ENCODE measurements at places on chromosomes 3 and 15. TPM values are rescaled to one million over a fixed set of nuclear protein-coding genes. Genes with fewer than 3 reads are reported as not detected.

DNA sequence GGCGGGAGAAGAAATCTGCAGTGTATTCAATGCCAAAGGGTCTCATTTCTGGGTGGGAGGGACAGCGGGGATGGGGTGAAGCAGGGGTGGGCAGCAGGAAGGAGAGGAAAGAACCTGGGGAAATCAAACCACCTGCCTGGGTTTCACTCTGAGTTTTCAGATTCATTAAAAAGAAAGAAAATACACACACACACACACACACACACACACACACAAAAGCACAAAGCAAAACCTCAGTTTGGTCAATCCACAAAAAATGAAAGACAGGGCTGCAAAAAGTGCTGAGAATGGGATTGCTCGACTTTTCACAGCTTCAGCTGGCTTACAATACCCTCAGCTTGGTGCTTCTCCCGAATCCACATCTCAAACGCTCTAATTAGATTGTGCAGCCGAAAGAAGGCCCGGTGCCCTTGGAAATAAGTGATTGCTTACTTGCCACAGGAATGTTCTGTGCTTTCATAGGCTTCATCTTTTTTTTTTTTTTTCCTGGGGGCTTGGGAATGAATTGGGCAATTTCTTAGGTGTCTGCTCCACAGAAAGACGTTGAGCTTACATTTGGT, 370.5 kb downstream of the RORA start:
- no peak for DNase-seq

- DNase-seq: no peak
Observed at GRCh38 chr3:179603831-179604230, 607 bp downstream of the MRPL47 start.

FBXW12 gene
- total RNA-seq: not detected

PPARG gene
- total RNA-seq: 76.2 TPM

GRCh38 chr3:172550347-172550943, 27.2 kb upstream of the TNFSF10 start:
- DNase-seq: peak; percentile 91

- DNase-seq: no peak
Observed at GRCh38 chr15:74185710-74186348, 12.3 kb downstream of the ISLR start.

- DNase-seq: no peak
Observed at GRCh38 chr3:142366434-142366833, 81.4 kb downstream of the XRN1 start.

GNB4 gene
- total RNA-seq: 47.8 TPM

UBE3A gene
- total RNA-seq: 51.7 TPM

- DNase-seq: no peak
Observed at GRCh38 chr3:34020726-34021680, 222.6 kb downstream of the PDCD6IP start.

DNA sequence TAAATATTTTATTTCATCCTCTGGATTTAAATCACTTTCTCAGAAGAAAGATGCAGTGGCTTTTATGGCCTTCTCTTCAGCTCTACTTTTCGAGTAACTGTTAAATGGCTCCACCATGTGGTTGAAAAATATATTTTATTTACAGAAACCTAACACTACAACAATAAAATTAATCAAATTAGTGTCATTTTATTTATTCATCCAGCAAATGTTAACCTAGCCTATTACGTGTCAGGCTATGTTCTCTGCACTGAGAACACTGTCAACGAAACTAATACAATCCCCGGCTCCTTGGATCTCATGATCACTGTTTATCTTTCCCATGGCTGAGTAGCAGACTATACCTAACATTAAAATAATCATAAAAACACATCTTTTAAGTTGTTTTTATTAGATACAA, 148.0 kb upstream of the OSTN start:
- peak; percentile 9 for DNase-seq

PIERCE2 gene
- 1.3 TPM for total RNA-seq

GRCh38 chr3:23928524-23928923, 11.6 kb downstream of the RPL15 start:
- DNase-seq: peak; percentile 57
